ENCODE measurements at places on chromosomes 12 and 14.

DNA sequence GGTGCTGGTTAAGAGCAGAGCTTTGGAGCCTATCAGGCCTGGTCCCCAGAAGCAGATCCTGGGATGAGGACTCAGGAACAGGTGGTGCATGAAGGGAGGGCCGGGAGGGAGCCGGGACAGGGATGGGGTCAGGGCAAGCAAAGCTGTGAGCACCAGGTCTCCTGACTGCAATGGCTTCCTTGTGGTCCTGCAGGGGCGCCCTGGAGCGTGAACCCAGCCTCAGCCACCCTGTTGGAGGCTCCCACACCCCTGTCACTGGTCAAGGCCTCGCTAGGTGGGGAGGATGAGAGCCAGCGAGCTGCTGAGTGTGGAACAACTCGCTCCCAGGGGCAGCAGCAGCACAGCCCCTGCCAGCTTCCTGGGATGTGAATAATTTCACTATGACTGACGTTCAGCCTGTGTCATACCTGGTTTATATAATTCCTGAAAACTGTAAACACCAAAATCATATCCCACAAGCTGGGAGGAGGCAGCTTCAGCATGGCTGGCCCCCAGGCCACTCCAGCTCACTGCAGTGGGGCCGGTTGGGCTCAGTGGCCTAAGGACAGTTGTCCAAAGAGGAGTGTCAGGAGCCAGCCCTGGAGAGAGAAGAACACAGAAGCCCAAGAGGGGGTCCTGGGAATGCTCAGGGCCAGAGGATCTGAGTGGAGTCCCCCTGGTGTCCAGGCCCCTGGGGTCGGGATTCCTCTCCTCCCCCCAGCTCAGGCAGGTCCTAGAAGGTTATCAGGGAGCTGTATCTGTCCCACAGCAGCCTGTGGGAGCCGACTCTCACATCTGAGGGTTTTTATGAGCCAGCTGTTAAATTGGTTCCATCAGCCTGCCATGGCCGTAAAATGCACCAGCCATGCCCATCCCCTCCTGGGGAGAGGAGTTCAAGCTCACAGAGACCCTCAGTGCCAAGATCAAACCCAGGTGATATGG, 272.9 kb downstream of the ADGRD1 start:
- DNase-seq = no peak

GRCh38 chr12:124391340-124392261, 96.7 kb downstream of the RFLNA start:
- no peak for DNase-seq

DNA sequence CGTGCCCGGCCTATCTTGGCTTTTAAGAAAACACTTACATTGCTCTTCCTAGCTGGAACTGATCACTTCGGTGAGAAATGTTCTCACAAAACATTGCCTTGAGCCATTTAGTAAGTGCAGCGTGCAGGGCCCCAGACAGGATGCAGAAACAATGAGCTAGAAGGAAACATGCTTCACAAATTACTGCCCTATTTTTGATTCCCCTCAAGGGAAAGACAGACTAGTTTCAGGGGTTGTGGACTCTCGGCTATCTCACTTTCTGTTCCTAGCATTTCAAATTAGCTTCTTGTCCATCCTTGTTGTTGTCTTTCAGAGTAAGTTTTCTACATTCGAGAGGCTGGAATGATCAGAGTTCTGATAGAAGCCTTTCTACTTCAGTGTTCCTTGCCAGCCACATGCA, 21.6 kb downstream of the TGFB3 start:
- DNase-seq = no peak

DNA sequence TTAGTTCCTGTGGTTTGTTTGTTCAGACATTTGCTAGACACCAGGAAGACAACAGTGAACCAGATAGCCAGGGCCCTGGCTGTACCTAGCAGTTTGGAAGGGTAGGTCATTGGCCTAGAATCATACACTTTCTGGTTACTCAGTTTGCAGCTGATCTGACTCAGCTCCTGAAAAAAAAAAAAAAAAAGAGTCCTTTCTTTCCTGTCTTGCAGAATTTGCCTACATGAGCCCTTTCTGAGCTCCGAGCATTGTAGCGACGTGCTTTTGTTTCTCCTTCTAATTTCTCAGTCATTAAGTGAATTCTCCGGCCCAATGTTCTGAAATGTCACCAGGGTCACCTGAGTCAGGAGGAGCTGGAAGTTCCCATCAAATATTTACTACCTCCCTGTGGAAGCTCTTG, 2.4 kb downstream of the CABP1 start:
- no peak for DNase-seq

GRCh38 chr14:69284170-69284569, 24.2 kb downstream of the GALNT16 start:
- no peak for DNase-seq

- peak; percentile 66 for DNase-seq
These were observed 136.3 kb downstream of the AEBP2 start for GRCh38 chr12:19575337-19576243.

DNA sequence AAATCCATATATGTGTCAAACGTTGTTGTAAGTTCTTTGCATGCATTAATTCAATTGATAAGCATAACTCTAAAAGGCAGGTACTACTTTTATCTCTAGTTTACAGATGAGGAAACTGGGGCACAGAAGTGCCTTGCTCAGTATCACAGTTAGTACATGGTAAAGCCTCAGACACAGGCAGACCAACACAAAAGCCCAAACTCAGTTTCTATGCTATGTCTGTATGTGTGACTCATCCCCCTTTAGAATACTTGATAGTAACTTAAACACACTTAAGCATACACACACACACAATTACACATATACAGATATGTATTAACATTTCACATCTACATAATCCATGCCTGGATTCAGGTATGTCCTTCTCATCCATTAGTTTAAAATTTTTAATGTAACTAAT, 88.0 kb downstream of the EPS8 start:
- DNase-seq = no peak

GRCh38 chr14:71508901-71509300, 423.3 kb upstream of the RGS6 start:
- no peak for DNase-seq

DNA sequence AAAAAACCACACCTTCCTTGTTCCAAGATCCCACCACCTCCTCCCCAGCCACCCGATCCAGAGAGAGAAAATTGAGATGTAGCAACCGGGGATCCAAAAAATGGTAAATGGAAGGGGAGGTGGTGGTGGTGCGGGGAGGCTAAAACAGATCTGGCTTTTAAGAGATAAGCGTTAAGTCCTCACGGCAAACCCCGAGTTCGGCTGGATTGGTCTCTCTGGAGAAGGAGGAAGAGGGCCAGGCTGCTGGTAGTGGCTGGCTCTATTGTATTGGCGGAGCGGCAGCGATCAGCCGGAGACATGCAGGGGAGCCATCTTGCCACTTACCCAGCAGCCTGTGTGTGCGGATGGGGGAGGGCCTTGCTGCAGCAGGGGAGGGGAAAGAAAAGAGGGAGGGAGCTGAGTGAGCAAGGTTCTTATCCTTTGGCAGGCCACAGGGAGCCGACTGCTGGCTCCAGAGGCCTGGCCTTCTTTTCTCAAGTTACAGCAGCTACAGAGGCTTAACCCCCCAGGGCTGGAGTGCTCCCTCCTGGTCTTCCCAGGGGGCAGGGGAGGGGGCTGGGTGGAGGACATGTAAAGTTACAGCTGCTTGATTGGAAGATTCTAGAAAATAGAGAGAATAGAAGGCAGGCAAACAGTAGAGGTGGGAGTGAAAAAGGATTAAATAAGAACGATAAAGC, 14.1 kb upstream of the CDH24 start:
- DNase-seq = peak; percentile 88

- DNase-seq = no peak
These were observed 208.3 kb downstream of the GPHN start for GRCh38 chr14:66716227-66716626.

- no peak for DNase-seq
These were observed 137.8 kb downstream of the SLC25A21 start for GRCh38 chr14:37034410-37035285.

GRCh38 chr12:98908866-98909265, 263.8 kb downstream of the APAF1 start:
- DNase-seq = no peak

DNA sequence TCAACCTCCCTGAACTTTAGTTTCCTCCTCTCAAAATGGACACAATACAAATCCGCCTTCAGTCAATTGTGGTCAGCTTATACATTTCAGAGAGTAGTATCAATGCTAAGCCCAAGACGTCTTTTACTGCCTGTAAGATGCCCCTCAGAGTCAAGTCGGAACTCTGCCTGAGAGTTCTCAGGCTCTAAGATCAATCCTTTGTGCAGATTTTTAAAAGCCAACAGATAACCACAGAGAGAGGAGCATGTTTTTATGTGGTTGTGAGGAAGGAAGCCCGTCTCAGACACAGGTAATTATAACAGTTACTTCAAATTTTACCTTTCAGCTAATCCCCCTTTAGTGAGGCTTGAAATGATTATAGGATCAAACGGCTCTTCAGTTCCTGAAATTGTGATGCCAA, 91.6 kb downstream of the HELB start:
- DNase-seq = no peak

DNA sequence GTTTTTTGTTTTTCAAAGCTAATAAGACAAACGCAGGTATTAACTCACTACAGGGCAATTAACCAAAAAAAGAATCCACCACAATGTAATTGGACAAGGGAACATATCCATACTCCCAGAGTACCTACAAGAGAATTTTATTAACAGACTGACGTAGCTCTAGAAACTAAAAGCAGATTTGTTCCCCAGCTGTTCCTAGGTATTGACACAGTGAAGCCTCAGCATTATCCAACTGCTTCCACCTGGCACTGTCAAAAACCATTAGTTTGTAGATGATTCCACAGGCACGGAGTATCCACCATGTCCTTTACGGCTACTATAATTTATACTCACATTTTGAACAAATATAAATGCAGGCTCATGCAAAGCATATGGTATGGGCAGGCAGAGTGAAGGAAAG, 22.3 kb downstream of the PPM1H start:
- DNase-seq = no peak

DNA sequence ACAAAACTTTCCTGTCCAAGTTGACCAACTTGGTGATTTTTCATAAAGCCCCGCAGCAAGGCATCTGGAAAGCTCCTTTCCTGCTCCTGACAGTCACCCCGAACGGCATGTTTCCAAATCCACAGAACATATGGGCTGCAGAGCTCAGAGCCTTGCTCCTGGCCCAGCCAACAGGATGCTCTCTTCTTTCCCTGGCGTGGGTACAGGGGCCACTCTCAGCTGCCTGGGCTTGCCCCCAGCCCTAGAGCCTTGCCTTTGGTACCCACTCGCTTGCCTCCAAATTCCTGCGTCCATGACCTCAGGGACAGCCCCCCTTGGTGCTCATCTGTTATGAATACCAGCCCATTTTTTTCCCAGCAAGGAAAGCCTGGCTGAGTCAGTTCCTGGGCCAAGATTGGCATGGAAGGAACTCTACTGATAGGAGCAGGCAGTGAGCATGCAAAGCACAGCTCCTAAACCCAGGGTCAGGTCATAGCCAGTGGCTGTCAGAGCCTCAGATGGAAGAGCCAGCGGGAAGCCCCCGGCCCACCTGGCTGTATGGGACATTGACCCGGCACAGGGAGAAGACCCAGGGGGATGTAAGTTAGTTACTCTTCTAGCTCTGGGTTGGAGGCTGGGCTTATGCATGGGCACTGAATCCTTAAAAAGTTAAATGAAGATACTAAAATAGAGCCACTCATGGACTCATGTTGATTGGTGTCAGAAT, 105.3 kb upstream of the RTL1 start:
- no peak for DNase-seq

GRCh38 chr12:43653917-43654316, 101.9 kb upstream of the ADAMTS20 start:
- DNase-seq = no peak

DNA sequence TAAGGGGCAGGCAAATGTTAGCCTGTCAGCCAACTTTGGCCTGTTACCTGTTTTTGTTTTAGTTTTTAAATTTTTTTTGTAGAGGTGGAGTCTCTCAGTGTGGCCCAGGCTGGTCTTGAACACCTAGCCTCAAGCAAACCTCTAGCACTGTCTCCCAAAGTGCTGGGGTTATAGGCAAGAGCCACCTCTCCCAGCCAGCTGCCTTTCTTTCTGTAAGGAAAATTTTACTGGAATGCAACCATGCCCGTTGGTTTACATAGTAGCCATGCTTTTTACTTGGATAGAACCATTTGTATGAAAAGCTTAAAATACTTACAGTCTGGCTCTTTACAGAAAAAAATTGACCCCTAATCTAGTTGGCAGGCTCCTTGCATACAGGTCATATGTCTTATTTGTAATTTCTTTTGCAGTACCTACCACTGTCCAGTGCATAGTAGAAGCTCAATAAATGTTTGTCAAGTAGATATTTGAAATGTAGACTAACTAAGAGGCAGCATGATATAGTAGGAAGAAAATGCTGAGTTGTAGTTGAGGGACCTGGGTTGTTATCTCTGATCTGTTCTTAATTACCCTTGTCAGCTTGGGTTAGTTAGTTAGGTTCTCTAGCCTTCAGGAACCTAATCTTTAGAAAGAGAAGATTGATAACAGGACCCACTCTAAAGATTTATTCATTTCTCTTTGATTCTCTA, 4.7 kb downstream of the MDM2 start:
- DNase-seq = peak; percentile 22
